ENCODE measurements at places on chromosomes 2 and 18. TPM values are rescaled to one million over a fixed set of nuclear protein-coding genes. Genes with fewer than 3 reads are reported as not detected.

Gene NDUFB3
- 57.5 TPM for total RNA-seq

Gene RNF144A
- total RNA-seq = 15.1 TPM

Gene CYS1
- total RNA-seq = 0.13 TPM

Gene OSR1
- not detected for total RNA-seq

Gene C2orf68
- 40.9 TPM for total RNA-seq

Gene PRKAG3
- total RNA-seq = not detected

Gene ALPG
- total RNA-seq = 0.56 TPM

Gene IL1R2
- not detected for total RNA-seq

Gene C2orf78
- total RNA-seq = 0.39 TPM

Gene HNMT
- 3.6 TPM for total RNA-seq

Gene AQP4
- total RNA-seq = 2.1 TPM

Gene GNLY
- not detected for total RNA-seq

Gene NAGK
- total RNA-seq = 59.9 TPM

Gene SCYGR4
- not detected for total RNA-seq

Gene M1AP
- total RNA-seq = 4.8 TPM

Gene COLEC12
- 2.3 TPM for total RNA-seq

Gene MALL
- 3.9 TPM for total RNA-seq

Gene FABP1
- total RNA-seq = not detected

Gene QPCT
- total RNA-seq = 3.9 TPM

Gene CFAP65
- total RNA-seq = 0.13 TPM

Gene FAM117B
- total RNA-seq = 21.4 TPM

Gene VWA3B
- not detected for total RNA-seq

Gene ZNF519
- 40.4 TPM for total RNA-seq

Gene SNORC
- 2.1 TPM for total RNA-seq

Gene CRACDL
- 0.07 TPM for total RNA-seq

Gene SLC23A3
- total RNA-seq = 0.90 TPM

Gene KLHL30
- 0.08 TPM for total RNA-seq

Gene HOXD8
- not detected for total RNA-seq

Gene TCF23
- not detected for total RNA-seq

Gene LHCGR
- total RNA-seq = 0.73 TPM

Gene TMEM163
- 2.8 TPM for total RNA-seq

Gene IAH1
- 19.8 TPM for total RNA-seq
